GM04503 (cell line): ENCODE measurements at places on chromosomes 4 and X.

DNA sequence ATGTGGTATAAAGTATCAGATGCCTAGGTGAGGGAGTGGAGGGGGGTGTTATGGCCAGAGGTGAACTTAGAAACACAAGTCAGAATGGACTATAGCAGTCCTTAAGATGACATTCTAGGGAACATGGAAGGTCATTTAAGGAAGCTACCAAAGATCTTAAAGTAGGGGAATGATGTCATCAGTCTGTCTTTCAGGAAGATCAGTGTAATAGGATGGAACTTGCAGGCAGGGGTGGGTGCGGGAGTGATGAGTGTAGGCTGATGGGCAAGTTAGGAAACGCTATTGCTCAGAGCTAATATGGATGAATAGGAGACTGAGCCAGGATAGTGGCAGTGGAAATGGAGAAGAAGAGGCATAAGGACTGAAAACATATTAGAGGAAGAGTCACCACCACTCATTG, 27.5 kb upstream of the CWH43 start:
- DNase-seq, result no peak

DNA sequence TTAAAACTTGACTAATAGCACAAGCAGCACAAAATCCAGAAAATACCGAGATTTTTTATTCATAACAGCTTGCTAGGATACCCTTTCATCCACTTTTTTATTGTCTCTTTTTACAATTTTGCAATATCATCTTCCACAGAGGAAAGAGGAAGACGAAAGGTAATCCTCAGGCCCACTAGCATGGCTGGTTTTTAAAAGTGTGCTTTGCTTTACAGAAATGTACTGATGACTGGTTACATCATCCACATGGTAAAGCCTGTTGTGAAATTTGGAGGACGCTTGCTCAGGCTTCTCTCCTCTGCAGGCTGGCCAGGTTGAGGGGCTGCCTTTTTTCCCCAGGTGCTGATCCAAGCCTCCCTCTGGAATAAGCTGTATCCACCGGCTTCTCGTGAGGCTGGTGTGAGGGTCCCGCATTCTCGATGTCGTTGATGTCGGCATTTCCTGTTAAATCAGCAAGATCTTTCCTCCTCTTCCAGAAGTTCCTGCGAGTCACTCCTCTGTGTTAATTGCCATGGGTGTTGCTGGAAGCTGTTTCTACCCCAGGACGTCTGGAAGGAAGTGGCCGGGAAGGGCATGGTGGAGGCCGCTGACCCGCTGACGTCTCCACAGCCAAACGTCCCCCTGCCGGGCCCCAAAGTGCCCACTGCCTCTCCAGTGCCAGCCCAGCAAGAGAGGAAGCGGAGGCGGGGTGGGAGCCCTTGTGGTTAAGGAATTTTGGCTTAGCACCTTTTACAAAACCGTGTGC, 5.8 kb upstream of the DGKQ start:
- DNase-seq, result no peak

DNA sequence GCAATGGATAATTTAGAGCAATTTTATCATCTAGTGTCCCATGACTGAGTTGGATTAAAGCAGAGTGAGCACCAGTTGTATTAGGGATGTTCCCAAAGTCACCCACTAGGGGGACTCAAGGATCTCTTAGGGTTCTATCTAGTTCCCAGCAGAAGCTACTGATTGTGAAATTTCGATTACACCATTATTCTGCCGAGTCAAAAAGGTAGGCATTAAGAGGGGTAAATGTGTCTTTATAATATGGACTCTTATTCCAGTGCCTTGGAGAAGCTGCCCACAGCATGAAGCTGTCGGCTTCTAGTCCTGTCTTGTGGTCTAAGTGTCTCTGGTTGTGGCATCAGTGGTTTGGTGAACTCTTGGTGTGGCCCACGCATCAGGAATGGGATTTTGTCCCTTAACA, 53.3 kb downstream of the RGS12 start:
- DNase-seq, result no peak

GRCh38 chr4:104504536-104504935, 9.8 kb upstream of the CXXC4 start:
- no peak for DNase-seq

DNA sequence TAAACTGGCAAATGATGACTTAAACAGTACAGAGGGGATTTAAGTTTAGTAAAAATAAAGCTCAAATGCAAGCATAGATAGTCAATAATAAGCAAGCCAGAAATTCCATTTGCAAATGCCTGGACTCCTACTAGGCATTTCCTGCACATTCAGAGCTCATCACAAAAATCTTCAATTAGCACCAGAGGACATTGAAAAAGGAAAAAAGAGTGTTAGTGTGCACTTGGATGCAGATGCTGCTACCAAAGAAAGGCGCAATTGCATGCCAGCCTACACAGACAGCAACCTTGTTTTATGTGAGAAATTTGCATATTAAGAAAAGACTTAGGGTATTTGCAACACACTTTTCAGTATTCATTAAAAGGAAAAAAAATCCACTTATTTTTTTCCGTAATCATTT, 282.1 kb downstream of the GRIA2 start:
- DNase-seq, result no peak

DNA sequence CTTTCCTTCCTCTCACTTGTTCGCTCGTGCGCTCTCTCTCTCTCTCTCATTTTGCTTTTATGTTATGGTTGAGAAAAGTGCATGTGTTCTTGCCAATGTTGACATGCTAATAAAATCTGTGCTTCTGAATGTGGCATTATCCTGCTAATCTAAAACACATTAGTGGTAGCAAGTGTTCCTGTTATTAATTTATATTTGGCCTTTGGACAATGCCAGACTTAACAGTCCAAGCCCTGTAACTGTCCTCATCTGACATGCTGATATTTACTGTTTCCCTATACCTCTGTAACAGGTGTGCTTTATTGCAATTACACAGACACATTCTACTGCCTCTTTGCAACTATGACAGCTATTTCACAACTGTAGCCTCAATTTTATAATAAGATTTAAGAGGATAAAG, 2.7 kb downstream of the PPARGC1A start:
- DNase-seq, result no peak

- DNase-seq, result no peak
Observed at GRCh38 chrX:34381241-34381640, 249.1 kb upstream of the FAM47A start.

DNA sequence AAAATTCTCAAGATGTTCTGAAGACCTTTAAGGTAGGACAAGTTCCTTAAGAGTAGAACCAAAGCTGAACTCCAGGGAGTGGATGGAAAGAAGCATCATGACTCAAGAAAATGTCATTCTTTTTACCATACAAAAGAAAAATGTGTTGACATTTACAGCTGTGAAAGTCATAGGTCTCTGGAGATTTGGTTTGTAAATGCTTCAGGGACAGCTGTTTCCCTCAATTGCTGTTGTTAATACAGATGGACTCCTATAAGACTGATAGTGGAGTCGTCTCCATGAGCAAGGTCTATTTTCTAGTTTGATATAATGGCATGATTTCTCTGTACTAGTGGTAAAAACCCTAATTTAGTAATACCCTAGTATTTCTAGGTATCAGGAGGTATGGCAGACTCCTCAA, 101.7 kb downstream of the PHOX2B start:
- DNase-seq, result no peak

DNA sequence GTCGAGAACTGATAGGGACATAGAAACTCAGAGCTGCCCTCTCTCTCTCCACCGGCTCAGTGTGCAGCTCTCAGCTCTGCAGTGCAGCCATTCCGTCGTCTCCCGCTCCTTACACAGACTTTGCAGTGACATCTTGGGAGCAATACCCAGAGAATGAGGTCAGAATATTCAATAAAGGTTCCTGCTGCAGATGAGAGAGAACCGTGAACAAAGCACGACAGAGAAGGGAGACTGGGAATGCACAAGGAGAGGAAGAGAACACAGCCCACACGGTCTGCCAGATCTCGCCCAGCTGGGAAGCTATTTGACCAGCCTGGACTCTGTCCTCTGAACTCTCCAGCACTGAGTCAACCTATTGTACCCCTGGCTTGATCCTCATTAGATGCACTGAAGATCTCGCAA, 118.0 kb upstream of the PPARGC1A start:
- no peak for DNase-seq

DNA sequence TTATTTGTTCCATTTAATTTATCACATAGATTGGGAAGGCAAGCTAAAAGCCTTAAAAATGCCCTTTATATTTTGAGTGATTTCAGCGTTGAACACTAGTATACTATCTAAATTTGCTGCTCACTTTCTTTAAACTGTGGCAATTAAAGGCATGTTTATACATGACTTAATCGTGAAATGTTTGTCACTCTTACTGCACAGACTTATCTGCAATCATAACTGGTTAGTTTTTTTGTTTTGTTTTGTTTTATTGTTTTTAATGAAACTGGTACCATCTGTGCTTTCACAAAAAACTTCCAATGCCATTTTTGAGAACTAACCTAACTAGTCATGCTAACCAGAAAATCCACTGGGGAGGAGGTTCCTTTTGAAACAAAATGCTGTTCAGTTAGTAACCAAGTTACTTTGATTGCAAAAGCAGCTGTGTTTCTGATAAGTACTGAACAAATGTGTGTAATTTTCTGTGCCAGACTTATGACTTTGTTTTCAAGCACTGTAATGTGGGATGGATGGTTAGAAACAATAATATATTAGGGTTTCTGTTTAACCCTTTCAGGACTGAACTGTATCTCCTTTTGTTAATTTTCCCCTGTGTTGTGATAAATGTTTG, 56.1 kb downstream of the CCKAR start:
- no peak for DNase-seq
